CD4-positive, alpha-beta T cell treated with Interferon alpha-2 for 1 hour (primary cell): ENCODE measurements at places on chromosomes 1 and 21.

DNA sequence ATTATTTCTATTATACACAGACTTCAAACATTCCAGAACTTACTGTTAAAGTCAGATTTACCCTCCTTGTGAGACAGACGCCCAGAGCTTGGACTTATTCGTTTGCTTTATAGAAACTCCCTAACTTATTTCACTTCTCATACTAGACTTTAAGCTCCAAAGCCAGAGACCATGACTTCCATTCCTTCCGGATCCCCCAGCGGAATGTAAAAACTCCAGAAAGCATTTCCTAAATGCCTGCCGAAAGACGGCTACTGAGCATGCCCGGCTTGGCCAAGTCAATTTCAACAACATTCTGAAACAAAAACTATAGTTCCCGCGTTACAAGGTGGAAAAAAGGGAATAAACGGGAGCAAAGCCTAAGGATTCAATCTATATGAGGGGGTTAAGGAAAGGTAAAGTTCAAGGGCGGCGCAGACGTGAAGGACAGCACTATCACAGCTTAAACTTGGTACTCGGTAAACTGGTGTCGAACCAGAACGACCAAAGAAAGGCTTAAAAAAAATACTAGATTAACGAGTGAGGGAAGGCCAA lies 1.1 kb downstream of the USP48 start:
- no peak for DNase-seq

GRCh38 chr1:57353654-57354053 lies 70.2 kb downstream of the DAB1 start:
- no peak for DNase-seq

DNA sequence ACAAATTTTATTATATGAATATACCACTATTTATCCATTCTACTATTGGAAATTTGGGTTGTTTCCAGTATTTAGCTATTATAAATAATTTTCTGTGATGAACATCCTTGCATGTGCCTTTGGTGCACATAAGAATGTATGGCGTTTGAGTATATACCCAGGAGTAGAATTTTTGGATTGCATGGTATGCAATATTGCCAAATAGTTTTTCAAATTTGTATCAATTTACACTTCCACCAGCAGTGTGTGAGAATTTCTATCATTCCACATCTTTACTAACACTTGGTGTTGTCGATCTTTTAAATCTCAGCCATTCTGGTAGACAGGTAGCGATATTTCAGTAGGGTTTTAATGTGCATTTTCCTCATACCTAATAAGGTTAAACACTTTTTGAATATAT lies 9.2 kb upstream of the FNBP1L start:
- DNase-seq: no peak

DNA sequence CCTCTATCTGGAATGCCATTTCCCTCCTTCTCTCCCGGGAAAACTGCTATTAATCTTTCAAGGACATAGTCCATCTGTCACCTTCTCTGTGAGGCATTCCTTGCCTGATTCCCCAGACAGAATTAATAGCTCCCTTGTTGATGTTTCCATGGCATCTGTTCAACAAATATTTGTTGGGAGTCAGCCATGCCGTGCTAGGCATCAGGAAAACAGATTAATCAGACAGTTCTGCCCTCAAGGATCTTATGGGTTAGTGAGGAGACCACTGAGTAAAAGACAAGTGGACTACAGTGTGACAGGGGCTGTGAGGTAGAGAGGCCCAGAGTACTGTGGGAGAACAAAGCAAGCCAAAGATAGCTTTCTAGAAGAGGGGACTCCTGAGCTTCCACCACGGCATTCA lies 11.4 kb upstream of the MAGOH start:
- DNase-seq: no peak

DNA sequence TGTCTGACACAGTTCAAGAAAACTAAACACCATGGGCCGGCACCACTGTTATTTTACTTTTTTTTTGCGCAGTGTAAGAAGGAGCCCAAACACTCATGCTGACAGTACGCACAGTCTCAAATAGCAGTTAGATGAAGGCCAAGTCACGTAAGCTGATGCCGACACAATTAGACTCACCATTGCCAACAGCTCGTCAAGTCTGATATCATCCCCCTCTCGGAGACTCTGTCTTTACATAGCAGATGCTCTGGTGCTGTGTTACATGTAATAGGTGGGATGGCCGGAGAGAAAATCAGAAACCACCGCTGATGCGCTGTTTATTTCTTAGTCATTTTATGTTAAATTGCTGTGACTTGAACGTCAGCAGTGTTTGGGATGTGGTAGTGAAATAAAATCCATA lies 49.3 kb downstream of the TGFB2 start:
- DNase-seq: no peak

GRCh38 chr1:20302108-20302471 lies 11.4 kb downstream of the VWA5B1 start:
- no peak for DNase-seq

DNA sequence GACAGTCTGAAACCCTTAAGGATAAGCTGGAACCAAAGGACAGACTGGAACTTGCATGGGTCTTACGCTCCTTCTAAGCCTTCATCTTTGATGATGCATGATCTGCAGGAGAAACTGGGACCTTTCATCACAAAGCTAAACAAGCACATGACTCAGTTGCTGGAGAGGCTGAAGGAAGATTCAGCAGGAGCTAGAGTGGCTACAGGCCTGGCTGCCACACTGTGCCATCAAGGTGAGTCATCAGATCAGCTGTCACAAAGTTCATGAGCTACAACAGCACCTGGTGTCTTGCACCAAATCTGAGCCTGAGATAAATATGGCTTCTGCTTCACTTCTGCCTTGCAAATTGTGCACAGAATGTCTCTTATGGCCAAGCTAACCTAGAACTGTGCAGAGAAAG lies 95.5 kb upstream of the MARK1 start:
- no peak for DNase-seq

DNA sequence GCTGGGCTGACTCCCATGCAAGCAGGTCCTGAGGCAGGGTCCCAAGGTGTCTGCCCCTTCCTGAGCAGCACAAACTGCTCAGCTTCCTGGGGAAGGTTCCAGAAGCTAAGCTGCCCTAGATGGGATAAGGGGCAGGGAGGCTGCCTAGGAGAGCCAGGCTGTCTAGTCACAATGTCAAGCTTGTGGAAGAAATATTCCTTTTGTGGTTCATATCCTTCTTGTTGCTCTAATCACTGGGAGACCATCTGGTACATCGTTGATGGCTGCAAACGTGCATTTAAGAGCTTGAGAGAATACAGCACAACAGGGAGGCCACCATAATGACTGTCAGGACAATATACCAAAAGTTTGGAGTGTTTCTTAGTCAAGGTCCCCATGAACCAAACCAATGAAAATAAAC lies 67.4 kb downstream of the SLC16A1 start:
- no peak for DNase-seq
